ENCODE measurements at places on chromosomes 12 and 14.

DNA sequence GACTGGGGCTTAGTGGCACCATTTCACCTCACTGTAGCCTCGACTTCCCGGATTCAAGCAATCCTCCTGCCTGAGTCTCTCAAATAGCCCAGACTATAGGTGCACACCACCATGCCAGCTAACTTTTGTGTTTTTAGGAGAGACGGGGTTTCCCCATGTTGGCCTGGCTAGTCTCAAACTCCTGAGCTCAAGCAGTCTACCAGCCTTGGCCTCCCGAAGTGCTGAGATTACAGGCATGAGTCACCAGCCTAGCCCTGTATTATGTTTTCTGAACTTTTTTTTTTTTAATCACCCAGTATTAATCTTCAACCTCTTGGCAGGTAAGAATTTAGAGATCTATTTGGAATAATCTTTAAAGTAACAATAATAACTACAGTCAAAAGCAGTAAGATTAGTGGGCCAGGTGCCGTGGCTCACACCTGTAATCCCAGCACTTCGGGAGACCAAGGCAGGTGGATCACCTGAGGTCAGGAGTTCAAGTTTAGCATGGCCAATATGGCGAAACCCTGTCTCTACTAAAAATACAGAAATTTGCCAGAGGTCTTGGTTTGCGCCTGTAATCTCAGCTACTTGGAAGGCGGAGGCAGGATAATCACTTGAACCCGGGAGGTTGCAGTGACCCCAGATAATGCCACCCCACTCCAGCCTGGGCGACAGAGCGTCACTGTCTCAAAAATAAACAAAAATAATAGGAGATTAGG lies 8.6 kb downstream of the NANOG start:
- no peak for DNase-seq

DNA sequence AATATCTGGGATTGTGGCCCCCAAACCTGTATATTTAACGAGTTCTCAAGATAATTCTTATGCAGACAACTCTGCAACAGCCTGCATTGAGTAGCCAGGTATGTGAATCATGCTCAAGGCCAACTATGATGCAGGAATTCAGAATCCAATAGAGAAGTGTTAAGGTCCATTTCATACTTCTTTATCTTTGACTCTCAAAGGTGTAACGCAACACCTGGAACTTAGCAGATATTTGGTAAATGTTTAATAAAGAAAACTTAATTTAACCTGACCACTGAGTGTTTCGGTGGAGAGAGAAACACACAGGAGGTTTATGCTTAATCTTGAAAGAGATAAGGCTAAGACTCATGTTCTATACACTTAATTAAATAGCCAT lies 156.5 kb upstream of the PLEKHG7 start:
- DNase-seq = no peak

GRCh38 chr12:38141239-38141638 lies 175.3 kb upstream of the ALG10B start:
- DNase-seq = no peak

DNA sequence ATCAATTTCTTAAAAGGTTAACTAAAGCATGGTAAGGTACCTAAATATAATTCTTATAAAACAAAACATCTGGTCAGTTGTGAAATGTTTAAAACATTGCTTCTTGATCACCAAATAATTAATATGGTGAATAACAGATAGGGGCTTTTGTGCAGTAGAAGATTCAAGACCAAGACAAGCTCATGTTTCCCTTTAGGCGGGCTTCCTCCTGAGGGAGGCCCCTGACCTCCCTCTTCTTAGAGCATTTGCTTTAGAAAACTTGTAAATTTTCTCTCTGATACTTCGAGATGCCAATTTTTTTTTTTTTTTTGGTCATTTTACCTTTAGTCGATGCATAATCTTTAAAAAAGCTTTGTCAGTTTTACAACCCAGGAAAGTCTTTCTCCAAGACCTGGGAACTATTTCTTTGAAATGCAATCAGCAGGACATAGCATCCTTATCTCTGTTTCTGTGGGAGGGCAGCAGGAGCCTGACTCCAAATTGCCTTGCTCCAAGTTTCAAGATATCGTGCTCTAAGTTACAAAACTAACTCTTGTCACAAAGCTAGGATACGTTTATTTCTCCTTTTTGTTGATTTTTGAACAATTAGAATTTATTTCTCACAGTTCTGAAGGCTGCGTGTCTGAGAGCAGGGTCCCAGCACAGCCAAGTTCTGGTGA lies 66.6 kb upstream of the BICD1 start:
- no peak for DNase-seq

DNA sequence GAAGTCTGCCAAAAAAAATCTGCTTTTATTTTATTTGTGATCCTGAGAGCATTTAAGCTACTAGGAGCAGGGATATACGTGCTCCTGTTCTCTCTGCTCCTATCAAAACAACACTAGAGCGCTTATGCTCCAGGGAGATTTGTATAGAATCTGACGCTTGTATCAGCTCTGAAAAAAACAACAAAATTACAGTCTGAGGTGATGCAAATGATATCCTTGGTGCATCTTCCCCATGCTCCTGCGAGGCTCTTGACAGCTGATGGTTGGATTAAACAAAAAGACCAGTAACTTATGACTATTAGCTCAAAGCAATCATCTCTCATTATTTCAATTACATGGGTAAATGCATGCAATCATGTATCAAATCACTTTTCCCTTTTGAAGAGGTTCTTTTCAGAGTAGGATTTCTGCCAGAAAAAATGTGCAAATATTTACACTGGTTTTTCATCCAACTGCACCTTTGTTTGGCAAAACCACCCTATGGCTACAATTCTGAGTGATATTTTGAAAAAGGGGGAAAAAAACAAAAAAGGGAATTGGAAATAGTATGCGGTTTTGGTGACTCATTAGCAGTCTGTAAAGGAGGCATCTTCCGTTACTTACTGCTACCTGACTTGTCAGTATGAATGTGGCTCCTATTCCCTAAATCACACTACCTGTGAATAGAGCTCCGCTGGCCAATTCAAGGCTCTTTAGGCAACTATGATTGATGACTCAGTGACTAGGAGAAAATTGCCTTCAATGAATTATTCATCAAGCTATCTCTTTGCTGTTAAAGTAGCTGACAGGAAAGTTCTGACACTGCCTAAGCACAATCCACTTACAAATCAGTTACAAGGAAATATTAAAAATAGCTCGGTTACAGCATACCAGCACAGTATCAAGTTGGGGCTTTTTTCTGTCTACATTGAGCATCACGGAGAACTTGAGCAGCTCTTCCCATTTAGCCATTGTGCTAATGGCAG lies 450.0 kb downstream of the FOXG1 start:
- DNase-seq = no peak

All from osteocyte (in vitro differentiated cells).